Pancreas (tissue), 10 donors: ENCODE measurements at places on chromosomes 3 and 15. TPM values are rescaled to one million over a fixed set of nuclear protein-coding genes. Genes with fewer than 3 reads are reported as not detected.

GRCh38 chr3:115691964-115692363, 68.7 kb downstream of the GAP43 start:
- no peak overlapping the region for H3K4me3 ChIP-seq
- DNase-seq, result no peak
- H3K36me3 ChIP-seq, result no peaks in the 10 kb centered on the region
- H3K4me1 ChIP-seq, result no peaks in the 10 kb centered on the region
- H3K27ac ChIP-seq, result no peak overlapping the region

Gene TRIM71
- total RNA-seq, result not detected

- H3K36me3 ChIP-seq, result no peaks in the 10 kb centered on the region
- peaks cover 25% of the 10 kb centered on the region for H3K4me1 ChIP-seq
- peak overlapping the region; percentile 82 for H3K27ac ChIP-seq
- peak overlapping the region; percentile 90 for H3K4me3 ChIP-seq
These were observed 423 bp downstream of the TKT start for GRCh38 chr3:53255423-53255774.

- no peaks in the 10 kb centered on the region for H3K36me3 ChIP-seq
- no peak overlapping the region for H3K4me3 ChIP-seq
These were observed 3.3 kb downstream of the ZWILCH start for GRCh38 chr15:66508293-66508883.

GRCh38 chr15:65069179-65069578, 1.4 kb upstream of the RASL12 start:
- H3K36me3 ChIP-seq, result no peaks in the 10 kb centered on the region
- H3K27me3 ChIP-seq, result peaks cover 5% of the 10 kb centered on the region
- no peak overlapping the region for H3K27ac ChIP-seq
